Lung (tissue), 17 donors: ENCODE measurements at places on chromosomes 5 and 9. TPM values are rescaled to one million over a fixed set of nuclear protein-coding genes. Genes with fewer than 3 reads are reported as not detected.

CD14 gene
- total RNA-seq, result 57.9 TPM

PRSS3 gene
- 1.3 TPM for total RNA-seq

GRCh38 chr9:75235632-75236031 lies 147.3 kb downstream of the OSTF1 start:
- H3K4me1 ChIP-seq, result no peaks in the 10 kb centered on the region
- no peak for DNase-seq
- no peaks in the 10 kb centered on the region for H3K27me3 ChIP-seq
- no peaks in the 10 kb centered on the region for H3K36me3 ChIP-seq
- H3K27ac ChIP-seq, result no peak overlapping the region
- H3K4me3 ChIP-seq, result no peak overlapping the region

DNA sequence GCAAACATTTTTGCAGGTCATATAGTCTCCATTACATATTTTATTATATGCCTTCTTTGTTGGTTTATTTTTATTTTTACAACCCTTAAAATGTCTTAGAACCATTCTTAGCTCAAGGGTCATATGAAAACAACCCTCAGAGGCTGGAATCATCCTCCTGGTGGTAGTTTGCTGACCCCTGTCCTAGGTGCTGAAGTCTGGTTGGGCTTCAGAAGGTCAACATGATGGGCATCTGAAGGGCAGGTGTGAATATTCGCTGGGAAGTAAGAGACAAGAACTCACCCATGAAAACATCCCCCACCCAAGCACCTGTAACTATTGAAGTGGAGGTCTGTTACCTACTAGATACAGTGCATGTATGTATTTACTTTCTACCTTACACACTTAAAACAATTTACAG lies 75.4 kb downstream of the OSMR start:
- no peaks in the 10 kb centered on the region for H3K4me1 ChIP-seq
- no peak for DNase-seq
- peaks cover 20% of the 10 kb centered on the region for H3K36me3 ChIP-seq
- no peak overlapping the region for H3K27ac ChIP-seq
- H3K4me3 ChIP-seq, result no peak overlapping the region
- H3K27me3 ChIP-seq, result no peaks in the 10 kb centered on the region

DNA sequence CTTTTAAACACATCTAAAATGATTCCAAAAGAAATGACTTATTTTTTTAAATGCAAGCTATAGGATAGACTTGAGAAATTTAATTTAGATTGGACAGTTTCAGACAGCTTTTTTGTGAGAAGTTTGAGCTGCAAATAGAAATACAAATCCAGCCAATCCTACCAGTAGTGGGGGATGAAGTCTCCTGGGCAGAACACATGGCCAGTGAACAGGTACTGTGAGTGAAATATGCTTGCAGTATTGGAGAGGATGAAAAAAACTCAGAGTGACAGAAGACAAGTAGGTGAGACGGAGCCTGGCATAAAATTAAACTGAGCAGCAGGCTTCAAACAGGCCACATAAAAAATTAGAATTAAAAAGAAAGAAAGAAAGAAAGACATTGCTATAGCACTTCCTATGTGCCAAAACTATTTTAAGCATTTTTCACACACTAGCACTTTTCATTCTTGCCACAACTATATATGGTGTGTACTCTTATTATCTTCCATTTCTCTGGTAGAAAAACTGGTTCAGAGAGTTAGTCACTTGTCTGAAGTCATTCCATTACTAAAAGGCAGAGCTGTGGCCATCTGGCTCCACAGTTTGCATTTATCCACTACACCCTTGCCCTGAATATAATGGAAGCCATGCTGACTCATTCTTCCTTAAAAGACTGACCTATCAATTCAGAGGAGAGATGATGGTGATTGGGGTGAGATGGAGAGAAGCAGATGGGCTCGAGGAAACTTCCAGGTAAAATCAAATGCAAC lies 310.2 kb upstream of the CTNND2 start:
- H3K36me3 ChIP-seq, result no peaks in the 10 kb centered on the region
- no peaks in the 10 kb centered on the region for H3K27me3 ChIP-seq
- no peak for DNase-seq
- H3K4me1 ChIP-seq, result no peaks in the 10 kb centered on the region
- no peak overlapping the region for H3K4me3 ChIP-seq

DNA sequence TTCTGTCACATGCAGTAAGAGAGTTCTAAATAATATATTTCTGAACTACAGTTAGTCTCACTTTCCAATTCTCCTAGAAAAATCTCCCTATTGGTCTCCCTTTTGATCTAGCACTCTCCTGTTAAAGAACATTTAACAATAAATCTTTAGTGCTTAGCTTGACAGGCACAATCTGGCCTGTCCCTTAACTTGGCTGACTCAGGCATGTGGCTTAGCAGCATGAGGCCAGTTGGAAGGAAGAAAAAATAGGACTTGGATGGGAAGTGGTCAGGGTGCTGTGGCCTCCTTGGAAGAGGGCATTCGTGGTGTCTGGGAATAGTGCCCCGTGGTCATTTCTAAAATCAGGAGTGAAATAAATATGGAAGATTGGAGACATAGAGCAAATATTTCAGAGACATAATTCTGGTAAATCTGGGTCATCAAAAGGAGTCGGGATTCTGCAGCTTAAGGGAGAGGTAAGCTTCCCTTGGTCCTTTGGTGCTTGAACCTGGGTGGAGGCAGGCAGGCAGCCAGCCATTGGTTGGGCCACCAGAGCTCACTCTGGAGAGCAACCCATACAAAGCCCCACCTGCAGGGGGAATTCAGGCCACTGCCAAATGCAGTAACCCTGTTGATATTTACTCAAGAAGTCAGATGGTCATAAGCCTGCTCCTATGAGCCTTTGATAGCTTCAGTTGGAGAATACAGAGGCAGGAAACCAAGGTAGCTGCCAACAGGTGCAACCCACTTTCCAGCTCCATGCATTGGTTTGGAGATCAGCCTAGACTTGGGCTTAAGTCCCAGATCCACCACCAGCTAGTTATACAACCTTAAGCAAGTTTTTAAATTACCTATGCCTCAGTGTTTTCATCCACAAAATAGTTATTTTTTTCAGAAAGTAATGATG lies 28.8 kb upstream of the TLE4 start:
- no peaks in the 10 kb centered on the region for H3K27me3 ChIP-seq
- no peaks in the 10 kb centered on the region for H3K4me1 ChIP-seq
- no peaks in the 10 kb centered on the region for H3K36me3 ChIP-seq
- DNase-seq, result no peak
- no peak overlapping the region for H3K27ac ChIP-seq
